Esophagus squamous epithelium (tissue), 5 donors: ENCODE measurements at places on chromosomes 2 and 18.

GRCh38 chr18:58865033-58865590 lies 435 bp downstream of the ZNF532 start:
- no peak for DNase-seq

DNA sequence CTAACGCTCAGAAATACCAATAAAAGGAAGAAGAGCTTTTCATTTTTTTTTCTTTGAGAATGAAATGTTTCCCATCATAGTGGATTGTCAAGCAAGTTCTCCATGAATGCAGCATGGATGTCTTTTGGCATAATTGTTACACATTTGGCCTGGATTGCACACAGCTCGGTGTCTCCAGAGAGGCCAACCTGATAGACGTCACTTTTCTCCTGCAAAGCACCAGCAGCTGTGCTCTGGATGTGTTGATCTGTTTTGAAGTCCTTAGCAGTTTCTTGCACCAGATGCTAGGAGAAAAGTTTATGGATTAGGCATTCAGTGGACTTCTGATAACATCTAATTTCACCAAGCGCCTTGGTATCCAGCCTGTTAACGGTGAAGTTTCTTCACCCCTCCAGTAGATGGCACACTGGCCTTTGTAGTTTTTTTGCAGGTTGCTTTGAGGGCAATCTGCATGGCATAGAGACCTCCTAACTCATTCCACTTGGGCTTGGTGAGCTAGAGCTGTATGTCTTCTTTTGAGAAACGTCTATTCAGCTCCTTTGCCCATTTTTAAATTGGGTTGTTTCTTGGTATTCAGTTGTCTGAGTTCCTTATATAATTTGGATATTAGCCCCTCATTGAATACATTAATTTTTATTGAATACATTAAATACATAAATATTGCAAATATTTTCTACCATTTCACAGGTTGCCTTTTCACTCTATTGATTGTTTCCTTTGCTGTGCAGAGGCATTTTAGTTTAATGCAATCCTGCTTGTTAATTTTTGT lies 59.7 kb downstream of the PTH2R start:
- DNase-seq, result no peak

DNA sequence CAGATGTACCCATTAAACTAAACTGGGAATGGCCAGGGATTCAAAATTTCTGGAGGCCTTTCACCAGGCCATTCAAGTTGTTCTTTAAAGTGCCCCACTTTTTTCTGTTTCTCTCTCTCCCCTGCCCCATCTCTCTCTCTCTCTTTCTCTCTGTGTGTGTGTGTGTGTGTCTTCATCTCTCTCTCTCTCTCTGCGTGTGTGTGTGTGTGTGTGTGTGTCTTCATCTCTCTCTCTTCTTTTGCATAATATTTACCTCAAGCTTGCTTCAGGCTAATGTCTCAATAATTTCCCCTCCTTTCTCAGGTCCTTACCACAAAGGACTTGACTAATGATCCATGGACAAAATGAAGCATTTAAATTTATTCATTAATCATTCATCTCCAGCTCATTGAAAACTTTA lies 164.2 kb upstream of the KLHL14 start:
- DNase-seq, result no peak

GRCh38 chr2:231193216-231193615 lies 5.2 kb upstream of the ARMC9 start:
- DNase-seq, result no peak

DNA sequence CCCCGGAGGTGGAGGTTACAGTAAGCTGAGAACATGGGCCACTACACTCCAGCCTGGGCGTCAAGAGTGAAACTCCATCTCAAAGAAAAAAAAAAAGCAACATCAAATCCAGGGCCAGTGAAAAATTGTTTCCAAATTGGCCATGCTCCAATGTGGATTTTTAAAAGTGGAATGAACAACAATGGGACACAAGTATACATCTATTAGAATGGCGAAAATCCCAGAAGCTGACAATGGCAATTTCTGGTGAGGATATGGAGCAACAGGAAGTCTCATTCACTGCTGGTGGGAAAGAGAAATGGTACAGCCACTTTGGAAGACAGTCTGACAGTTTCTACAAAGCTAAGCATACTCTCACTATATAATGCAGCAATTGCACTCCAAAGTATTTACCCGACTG lies 161.4 kb downstream of the UXS1 start:
- DNase-seq, result no peak

DNA sequence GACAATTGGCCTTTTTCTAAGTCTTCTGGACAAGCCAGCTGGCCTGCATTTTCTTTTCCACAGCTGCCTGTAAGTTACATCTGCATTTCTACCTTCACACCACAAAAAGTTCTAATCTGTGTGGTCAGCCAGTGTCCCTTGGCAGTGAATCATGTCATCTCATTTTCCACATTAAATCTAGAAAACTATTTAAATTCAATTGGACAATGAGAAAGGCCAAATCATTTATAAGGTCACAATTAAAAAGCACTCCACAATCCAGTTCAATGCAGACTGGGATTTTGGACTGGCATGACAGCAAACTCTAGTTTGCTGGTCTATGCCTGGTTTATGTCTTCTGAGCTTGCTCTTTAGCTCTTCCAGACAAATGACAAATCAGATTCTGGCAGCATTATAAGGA lies 494.2 kb upstream of the SPHKAP start:
- no peak for DNase-seq

DNA sequence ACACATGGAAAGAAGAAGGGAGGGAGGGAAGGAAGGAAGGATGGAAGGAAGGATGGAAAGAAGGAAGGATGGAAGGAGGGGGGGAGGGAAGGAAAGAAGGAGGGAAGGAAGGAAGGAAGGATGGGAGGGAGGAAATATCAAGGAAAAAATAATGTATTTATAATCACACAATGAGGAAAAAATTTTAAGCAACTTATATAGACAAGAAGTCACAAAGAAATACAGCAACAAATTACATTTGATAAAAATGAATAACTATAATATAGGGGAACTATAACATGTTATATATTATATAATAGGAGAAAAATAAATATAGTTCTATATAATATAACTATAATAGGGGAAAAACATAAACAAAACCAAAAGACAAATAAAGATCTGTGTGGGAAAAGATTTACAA lies 441.8 kb downstream of the LRATD1 start:
- no peak for DNase-seq

DNA sequence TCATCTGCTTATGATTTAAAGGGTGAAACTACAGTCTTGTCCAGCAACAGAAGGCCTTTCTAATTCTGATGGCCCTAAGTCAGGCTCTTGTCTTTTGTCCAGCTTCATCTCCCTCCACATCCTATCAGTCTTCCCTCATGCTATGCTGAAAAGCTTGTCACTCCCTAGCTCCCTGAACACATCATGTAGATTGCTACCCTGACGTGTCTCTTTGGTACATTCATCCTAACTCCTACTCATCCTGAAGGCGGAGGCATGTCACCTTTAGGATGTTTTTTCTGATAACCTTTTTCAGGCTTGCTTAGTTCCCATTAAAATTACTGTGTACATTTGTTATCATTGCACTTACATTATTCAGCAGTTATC lies 78.4 kb upstream of the ARL5A start:
- no peak for DNase-seq

DNA sequence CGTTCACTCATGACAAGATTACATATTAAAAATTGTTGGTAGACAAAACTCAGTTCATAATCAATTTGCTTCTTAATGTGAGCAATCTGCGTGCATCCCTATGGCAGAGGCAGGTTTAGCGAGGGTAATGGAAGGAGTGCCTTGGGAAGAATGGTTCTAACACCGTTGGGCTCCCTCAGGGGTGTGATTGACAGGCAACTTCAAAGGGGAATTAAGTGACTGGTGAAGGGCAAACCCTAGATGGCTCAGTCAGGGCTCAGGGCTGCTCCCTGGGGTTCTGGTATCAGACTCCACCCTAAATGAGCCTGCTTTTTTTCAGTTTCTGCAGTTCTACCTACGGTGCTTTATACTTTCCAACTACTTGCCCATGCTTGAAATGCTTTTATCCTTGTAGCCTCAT lies 419.5 kb upstream of the CELF4 start:
- DNase-seq, result no peak

- no peak for DNase-seq
Observed at GRCh38 chr2:3023531-3023930, 354.1 kb downstream of the EIPR1 start.

DNA sequence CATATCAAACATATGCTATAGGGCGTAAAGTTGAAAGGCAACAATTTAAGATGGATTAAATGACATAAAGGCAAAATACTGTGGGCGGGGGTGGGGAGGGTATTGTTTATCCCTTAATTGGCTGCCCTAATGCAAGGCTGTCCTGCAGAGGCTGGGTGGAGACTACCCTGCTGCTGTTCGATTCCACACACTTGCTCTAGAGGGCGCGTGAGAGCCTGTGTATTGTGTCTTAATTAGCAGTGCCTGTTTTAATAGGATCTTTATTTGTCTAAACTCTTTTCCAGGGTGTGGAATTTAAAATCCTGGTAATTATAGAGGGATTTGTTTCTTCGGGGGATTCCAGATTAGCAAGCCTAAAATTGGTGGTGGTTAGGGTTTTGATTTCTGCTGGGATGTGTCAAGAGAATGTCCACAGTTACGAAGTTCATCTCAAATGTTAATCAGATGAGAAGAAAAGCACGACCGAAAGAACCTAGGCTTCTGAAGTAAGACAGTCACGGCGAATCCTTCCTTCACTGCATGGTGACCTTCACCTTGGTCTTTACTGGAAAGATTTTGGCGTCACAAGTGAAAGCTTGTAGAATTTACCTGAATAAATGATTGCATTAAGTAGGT lies 103.5 kb upstream of the MAP3K20 start:
- no peak for DNase-seq

- no peak for DNase-seq
Observed at GRCh38 chr18:46458472-46458871, 198.5 kb downstream of the LOXHD1 start.

DNA sequence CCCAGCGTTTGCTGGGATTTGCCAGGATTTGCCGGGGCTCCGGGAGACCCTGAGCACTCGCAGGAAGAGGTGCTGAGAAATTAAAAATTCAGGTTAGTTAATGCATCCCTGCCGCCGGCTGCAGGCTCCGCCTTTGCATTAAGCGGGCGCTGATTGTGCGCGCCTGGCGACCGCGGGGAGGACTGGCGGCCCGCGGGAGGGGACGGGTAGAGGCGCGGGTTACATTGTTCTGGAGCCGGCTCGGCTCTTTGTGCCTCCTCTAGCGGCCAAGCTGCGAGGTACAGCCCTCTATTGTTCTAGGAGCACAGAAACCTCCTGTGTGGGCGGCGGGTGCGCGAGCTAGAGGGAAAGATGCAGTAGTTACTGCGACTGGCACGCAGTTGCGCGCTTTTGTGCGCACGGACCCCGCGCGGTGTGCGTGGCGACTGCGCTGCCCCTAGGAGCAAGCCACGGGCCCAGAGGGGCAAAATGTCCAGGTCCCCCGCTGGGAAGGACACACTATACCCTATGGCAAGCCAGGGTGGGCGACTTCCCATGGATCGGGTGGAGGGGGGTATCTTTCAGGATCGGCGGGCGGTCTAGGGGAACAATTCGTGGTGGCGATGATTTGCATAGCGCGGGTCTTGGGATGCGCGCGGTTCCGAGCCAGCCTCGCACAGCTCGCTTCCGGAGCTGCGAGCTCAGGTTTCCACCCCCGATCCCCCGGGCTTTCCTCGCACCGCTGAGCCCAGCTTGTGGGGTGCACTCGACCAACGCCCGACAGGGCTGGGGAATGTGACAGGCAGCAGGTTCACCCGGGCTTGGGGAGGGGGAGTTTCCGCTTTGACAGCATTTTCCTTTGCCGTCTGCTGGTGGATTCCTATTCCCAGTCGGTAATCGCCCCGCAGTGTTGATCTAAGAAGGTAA lies 2.8 kb downstream of the ONECUT2 start:
- no peak for DNase-seq
